ENCODE measurements at places on chromosomes 2 and 18.

GRCh38 chr2:152088006-152088405 is 10.8 kb downstream of the CACNB4 start:
- no peak for DNase-seq

- DNase-seq, result no peak
Measured at GRCh38 chr2:226680719-226681118, 118.9 kb downstream of the IRS1 start.

DNA sequence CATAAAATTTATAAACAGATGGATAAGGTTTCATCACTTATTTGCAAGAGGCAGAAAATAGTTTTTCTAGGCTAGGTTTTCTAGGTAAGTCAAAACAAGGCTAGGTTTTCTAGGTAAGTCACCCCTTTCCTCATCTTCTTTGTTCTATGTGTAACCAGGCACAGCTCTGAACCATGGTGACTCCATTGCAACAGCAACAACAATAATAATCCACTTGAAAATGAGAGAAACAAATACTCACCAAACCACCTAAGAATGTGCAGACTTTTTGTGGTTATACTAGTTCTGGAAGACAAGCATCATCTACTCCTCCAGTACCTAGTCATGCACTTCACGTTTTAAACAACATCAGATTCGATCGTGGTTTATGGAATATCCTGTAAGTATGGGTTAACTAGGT is 237.4 kb upstream of the ACVR2A start:
- DNase-seq, result no peak

- peak; percentile 17 for DNase-seq
Measured at GRCh38 chr2:57720728-57721627, 325.6 kb upstream of the VRK2 start.

- DNase-seq, result peak; percentile 56
Measured at GRCh38 chr18:76709659-76710645, 112.4 kb upstream of the ZNF236 start.

GRCh38 chr2:128577141-128577930 is 258.7 kb upstream of the HS6ST1 start:
- no peak for DNase-seq

GRCh38 chr2:181790716-181791649 is 100.5 kb upstream of the ITPRID2 start:
- peak; percentile 93 for DNase-seq

- no peak for DNase-seq
Measured at GRCh38 chr2:240921995-240922244, 15.8 kb downstream of the CROCC2 start.

GRCh38 chr2:237519506-237520245 is 32.6 kb downstream of the MLPH start:
- DNase-seq, result no peak

- DNase-seq, result no peak
Measured at GRCh38 chr2:101371636-101372035, 15.7 kb downstream of the CREG2 start.

GRCh38 chr2:17518212-17519154 is at the start of gene RAD51AP2:
Gene RAD51AP2 (minus strand): TSS chr2:17518440. CDS start chr2:17518415, 25 bp downstream.
- peak; percentile 61 for DNase-seq

GRCh38 chr2:116098049-116098448 is 1655.6 kb downstream of the DPP10 start:
- DNase-seq, result no peak

DNA sequence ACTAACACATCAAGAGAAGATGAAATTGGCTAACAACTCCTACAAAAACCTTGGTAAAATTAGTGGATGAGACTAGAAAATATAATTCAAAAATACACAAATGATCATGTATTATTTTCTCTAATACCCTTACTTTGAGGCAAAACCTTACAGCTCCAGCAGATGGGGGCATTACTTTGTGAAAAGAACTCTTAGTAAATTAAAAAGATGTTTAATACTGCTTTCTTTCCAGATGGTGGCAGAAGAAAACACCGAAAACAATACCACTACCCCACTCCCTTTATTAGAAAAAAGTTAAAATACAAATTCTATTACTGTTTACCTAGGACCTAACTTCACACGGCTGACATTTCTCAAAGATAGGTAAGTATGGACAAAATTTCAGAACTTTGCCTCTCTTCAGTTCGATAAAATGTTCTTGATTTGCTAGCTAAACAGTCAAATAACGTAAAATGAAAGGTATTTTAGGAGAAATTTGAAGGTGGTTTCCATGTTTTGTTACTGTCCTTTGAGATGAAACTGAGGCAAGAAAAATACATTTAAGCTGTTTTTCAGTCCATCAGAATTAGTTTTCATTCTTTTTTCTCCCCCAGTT is 30.6 kb downstream of the ORC4 start:
- DNase-seq, result peak; percentile 64

DNA sequence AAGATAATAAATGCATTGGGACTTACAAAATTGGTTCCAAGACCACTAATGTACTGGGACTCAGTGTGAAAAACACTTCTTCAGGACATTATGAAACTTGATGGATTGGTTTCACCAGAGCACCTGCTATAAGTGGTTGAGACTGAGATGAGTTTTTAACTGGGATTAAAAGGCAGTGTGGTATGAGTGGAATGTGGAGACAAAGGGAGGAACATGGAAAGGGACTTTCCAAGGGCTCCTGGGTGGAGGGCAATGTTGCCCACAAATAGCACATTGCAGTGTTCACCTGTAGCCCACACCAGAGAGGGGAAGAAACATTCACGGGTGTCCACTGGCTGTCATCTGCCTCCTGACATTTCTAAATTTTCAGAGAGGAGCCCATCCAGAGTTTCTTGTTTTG is 253.3 kb upstream of the TANK start:
- no peak for DNase-seq

- DNase-seq, result peak; percentile 8
Measured at GRCh38 chr2:107091163-107091864, 205.3 kb upstream of the ST6GAL2 start.

DNA sequence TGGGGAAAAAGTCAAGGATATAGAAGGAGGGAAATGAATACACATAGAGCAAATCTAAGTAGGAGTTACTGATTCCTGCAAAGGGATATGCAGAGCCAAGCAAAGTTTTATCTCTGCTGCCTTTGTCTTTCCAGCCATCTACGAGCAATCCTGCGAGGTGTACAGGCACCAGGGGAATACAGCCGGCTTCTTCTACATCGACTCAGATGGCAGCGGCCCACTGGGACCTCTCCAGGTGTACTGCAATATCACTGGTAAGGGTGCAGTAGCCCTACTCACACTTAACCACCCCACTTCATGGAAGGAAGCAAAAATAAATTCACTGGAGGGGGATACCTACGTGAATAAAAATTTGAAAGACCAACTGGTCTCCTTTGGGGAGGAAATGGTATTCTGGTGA is 584.6 kb downstream of the CNTNAP5 start:
- DNase-seq, result no peak

- DNase-seq, result no peak
Measured at GRCh38 chr2:128166746-128167353, 75.8 kb downstream of the UGGT1 start.

DNA sequence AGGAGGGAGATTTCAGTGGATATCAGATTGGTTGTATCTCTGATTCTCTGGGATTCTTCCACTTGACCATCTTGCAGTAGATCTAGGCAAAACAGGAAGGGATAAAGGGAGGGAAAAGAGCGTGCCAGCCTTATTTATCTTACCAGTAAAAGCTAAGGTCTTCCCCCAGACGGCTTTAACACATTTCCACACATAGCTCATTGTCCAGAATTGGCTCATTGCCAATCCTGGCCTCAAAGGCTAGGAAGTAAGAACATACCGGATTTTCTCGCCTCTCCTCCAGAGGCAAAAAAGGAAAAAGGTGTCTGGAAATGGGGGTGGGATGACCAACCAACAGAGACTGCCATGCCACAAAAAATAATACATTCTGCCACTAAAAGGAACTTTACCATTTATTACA is 411.6 kb upstream of the NRP2 start:
- DNase-seq, result no peak

GRCh38 chr18:62736077-62736855 is 20.9 kb downstream of the PHLPP1 start:
- no peak for DNase-seq

- peak; percentile 53 for DNase-seq
Measured at GRCh38 chr2:69088466-69088865, 75.5 kb downstream of the ANTXR1 start.

DNA sequence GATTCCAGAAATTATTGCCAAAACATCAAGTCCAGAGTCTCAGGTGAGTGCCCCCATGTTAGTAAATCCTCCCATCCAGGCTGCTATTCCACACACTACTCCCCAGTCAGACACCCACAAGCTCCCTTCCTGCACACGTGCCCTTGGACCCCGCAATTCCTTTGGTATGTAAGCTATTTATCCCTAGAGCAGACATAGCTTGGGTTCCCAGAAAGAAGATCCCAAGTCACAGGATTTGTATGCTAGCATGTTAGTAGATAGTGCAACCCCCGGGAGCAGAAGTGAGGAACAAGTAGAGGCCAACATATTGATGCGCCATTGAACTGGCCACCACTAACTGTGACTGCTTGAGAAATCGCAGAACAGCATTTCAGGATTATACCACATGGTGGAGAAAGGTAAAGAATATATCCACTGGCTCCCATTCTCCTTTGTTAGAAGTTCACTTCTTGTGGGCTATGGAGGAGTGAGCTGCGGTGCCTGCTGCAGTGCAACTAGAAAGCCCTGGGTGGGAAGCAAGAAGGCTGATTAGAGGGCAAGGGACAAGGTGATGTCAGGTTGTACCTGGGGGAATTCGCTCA is 137.5 kb upstream of the CHAC2 start:
- no peak for DNase-seq

DNA sequence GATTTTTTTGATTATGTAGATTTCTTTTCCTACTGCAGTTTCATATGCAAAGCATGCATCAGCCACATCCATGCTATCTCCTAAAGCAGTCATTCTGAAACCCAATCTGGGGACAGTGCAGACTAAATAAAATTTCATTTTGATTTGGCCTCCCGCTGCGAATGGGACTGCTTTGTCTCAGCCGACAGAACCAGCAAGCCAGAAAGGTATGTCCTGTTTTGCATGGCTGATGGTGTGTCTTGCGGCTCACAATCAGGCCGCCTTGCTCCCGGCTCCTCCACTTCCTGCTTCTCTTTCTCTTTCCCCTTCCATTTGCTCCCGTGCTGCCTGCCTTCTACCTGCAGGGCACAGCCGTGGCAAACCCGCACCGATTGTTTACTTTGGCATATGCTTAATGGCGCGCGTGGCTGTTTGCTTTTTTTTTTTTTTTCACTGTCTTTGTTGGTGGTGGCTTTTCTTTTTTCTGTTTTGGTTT is 419.6 kb upstream of the POU3F3 start:
- DNase-seq, result no peak

DNA sequence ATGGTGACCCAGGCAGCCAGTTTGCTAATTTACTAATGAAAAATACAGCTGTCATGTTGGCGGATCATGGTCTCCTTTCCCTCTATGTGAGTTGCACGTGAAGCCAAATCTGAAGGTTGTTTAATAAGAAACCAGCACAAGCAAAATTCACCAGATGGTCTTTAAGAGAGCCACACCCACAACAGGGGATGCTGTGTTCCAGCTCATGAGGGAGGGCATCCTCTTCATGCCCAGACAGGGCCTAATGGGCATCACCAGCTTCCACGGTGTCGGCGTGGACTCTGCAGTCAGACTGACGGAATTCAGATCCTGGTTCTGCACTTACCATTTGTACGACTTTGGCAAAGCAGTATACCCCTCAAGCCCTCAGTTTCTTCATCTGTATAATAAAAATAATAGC is 39.9 kb downstream of the TMEM247 start:
- peak; percentile 15 for DNase-seq

DNA sequence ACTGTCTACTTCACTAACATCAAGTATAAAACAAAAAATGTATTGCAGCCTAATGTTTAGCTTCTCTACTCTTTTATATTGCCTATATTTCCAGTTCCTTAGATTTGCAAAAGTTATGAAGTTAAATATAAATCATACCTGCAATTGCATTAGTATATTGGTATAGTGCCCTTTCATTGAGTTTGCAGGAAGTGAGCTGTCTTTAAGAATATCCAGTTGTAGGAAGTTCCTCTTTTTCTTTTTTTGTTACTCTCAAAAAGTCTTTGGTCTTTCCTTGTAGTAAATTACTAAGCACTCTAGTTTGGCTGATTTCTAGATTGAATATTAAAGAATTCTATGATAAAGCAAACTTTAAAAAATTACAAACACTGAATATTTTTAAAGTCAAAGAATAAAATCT is 71.3 kb upstream of the FN1 start:
- no peak for DNase-seq

DNA sequence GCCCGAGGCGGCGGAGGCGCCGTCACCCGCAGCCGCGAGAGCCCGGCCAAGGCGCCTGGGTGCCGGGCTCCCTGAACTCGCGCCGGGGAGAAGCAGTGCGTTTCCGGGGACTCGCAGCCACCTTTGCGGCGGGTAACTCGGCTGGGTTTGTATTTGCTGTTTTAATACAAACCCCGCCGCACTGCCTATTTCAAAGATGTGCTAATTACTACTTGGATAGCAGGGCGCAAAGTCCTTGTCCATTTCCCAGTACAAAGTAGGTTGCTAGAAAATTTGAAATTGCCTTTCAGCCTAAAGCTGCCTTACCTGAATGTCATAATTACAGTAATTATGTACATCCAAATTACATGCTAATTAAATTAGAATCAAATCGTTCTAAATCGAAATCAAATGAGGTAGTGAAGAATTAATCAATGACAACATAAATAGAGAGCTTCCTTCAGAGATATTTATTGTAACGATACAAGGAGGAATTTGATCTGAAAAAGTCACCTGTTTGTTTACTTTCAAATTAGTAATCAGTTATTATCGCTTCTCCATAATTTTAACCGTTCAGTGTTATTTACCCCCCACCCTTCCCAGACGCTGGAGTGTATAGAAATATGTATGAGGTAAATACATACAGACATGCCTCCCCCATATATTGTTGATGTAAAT is 8.1 kb downstream of the SP9 start:
- DNase-seq, result no peak

- DNase-seq, result no peak
Measured at GRCh38 chr18:73752965-73753364, 394.7 kb downstream of the FBXO15 start.
